A549 (cell line): ENCODE measurements at places on chromosomes 1 and 21.

DNA sequence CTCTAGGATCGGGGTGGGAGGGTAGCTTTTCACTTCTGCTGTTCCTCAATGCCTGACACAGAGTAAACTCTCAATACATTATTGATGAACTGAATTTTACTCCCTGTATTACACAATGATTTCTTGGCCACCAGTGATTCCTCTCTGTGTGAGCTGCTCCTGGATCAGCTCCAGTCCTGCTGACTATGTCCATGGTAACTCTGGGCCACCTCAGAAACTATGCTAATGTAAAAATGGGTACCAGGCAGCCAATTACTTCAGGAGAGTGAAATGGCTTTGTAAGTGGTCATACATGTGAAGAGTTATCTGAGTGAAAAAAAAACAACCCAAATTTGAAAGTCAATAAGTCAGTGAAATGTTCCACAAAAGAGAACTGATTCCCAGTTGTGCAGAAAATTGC is 311.0 kb downstream of the KCNH1 start:
- no peak for DNase-seq

- DNase-seq, result no peak
These were observed 4.8 kb upstream of the TDRD10 start for GRCh38 chr1:154497026-154497806.

DNA sequence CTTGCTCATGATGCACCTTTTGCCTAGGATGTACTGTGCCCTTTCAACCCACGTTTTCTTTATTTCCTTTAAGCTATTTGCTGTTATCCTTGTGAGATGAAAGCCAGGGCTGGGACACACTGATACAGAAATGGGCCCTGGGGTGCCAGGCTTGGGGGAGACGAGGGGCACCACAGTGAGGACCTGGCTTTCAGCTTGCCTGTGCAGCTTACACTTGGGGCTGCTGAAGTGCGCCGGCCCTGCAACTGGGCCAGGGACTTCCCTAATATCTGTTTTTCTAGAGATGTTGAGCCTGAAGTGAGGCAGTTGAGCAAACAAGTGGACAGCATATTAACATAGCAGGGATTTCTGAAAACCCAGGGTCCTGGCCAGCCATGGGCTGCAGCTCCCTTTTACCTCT is 42.5 kb upstream of the SLC19A1 start:
- no peak for DNase-seq

GRCh38 chr1:4169991-4170390 is 269.9 kb upstream of the C1orf174 start:
- no peak for DNase-seq

- no peak for DNase-seq
These were observed 1.9 kb downstream of the AGO1 start for GRCh38 chr1:35884934-35885333.
